ENCODE measurements at places on chromosomes 12 and 14. TPM values are rescaled to one million over a fixed set of nuclear protein-coding genes. Genes with fewer than 3 reads are reported as not detected.
A peak's percentile ranks its signal among the peaks of the same experiment; 100 is the strongest.

The VCPKMT gene
- 3.6 TPM for total RNA-seq

The TWF1 gene
- 167 TPM for total RNA-seq

The SRGAP1 gene
- total RNA-seq = 17.5 TPM

DNA sequence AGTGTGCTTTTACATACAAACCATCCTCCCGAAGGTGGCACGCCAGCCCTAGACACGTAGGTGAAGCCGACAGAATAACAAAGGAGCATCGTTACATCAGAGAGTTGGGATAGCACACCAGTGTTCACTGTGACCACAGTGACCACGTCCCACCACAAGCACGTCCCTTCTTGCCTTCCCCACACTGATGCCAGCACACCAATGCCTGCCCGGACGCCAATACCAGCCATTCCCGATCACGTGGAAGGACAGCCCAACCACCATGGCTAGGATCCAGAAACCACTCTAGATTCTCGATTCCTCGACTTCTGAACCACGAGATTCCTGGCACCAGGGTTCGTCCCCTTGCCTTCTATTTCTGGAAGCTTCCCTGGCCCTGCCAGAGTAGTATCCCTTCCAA, 48.0 kb upstream of the GPR68 start:
- no peaks in the 10 kb centered on the region for H3K4me1 ChIP-seq
- H3K36me3 ChIP-seq = no peaks in the 10 kb centered on the region

The KRT73 gene
- not detected for total RNA-seq

- H3K4me1 ChIP-seq = peaks cover 15% of the 10 kb centered on the region
- H3K4me3 ChIP-seq = no peak overlapping the region
- H3K27me3 ChIP-seq = no peaks in the 10 kb centered on the region
- H3K27ac ChIP-seq = no peak overlapping the region
- H3K36me3 ChIP-seq = no peaks in the 10 kb centered on the region
Observed at GRCh38 chr14:88998027-88998426, 173.6 kb downstream of the TTC8 start.

The MYH7 gene
- not detected for total RNA-seq

The NEUROD4 gene
- total RNA-seq = not detected

DNA sequence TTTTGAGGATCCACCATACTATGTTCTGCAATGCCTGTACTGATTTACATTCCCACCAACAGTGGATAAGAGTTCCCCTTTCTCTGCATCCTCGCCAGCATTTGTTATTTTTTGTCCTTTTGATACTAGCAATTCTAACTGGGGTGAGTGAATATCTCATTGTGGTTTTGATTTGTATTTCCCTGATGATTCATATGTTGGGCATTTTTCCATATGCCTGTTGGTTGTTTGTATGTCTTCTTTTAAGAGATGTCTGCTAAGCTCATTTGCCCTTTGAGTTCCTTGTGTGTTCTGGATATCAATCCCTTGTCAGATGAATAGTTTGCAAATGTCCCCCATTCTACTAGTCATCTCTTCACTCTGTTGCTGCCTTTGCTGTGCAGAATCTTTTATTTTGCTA, 49.0 kb upstream of the MSRB3 start:
- H3K27ac ChIP-seq = no peak overlapping the region
- H3K36me3 ChIP-seq = no peaks in the 10 kb centered on the region
- H3K4me1 ChIP-seq = no peaks in the 10 kb centered on the region
- H3K27me3 ChIP-seq = no peaks in the 10 kb centered on the region
- no peak overlapping the region for H3K4me3 ChIP-seq

The SLC2A13 gene
- 10.2 TPM for total RNA-seq

- H3K27ac ChIP-seq = no peak overlapping the region
- no peak overlapping the region for H3K4me3 ChIP-seq
- peaks cover 14% of the 10 kb centered on the region for H3K4me1 ChIP-seq
- DNase-seq = peak; percentile 36
- no peaks in the 10 kb centered on the region for H3K27me3 ChIP-seq
Observed at GRCh38 chr12:11717519-11717961, 68.1 kb downstream of the ETV6 start.

DNA sequence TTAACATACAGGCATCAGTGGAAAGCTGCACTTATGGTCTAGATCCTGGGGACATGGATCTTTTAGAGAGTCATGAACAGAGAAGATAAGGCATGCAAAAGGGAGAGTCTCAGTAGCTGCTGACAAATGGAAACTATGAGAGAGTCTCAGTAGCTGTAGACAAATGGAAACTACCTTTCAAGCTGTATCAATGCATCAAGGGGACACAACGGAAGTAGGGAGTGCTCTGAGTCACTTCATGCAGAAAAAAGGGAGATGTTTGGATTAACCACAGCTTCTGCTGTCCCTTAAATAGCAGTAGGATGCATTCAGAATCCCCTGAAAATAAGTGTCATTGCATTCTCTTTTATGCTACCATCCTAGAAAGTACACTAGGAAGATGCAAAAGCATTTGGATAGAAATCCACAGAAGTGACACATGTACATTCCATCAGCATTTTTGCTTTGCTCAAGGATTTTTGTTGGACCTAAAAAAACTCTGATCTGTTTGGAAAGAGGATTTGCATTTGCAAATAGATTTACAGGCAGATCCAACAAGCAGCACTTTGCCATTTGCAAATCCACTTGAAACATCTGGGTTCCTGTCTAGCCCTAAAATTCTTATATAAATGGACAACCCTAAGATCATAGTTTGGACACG, 227.5 kb upstream of the LMO3 start:
- no peak overlapping the region for H3K4me3 ChIP-seq
- H3K27me3 ChIP-seq = no peaks in the 10 kb centered on the region
- DNase-seq = no peak
- no peaks in the 10 kb centered on the region for H3K4me1 ChIP-seq
- no peaks in the 10 kb centered on the region for H3K36me3 ChIP-seq

- peak; percentile 39 for DNase-seq
- H3K27me3 ChIP-seq = no peaks in the 10 kb centered on the region
- no peaks in the 10 kb centered on the region for H3K36me3 ChIP-seq
- no peak overlapping the region for H3K27ac ChIP-seq
Observed at GRCh38 chr12:106767954-106768822, 6.3 kb upstream of the RIC8B start.

The KIF26A gene
- 2.0 TPM for total RNA-seq

DNA sequence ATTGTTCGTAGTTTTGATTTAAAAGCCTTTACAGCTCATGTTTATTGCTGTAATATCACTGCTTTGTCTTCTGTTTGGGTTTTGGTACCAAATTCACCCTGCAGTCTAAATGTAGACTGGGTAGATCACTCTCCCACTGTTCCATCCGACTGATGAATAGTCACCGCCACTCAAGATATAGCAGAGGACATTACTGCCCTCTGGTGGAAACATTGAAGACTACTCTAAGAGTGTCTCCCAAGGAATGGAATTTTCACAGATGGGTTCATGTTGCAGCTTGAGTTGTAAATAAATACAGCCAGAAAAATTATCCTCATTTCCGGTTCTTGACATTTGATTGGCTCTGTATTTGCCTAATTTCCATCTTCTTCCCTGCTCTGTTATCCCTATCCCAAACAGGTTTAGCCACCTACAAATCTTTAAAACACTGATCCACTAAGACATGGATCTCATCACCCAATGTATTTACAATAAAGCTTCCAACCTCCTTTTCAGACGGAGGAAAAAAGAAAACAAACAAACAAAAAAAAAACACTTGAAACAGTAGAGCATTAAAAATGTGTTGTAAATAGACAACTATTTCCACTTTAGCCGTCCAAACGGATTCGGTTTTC, 198.3 kb upstream of the CPNE8 start:
- no peak overlapping the region for H3K27ac ChIP-seq
- H3K4me1 ChIP-seq = no peaks in the 10 kb centered on the region
- no peaks in the 10 kb centered on the region for H3K27me3 ChIP-seq

GRCh38 chr12:132152953-132153352, 8.7 kb downstream of the NOC4L start:
- no peak for DNase-seq
- no peaks in the 10 kb centered on the region for H3K27me3 ChIP-seq
- no peak overlapping the region for H3K4me3 ChIP-seq
- no peaks in the 10 kb centered on the region for H3K4me1 ChIP-seq

GRCh38 chr12:32131666-32132065, 25.0 kb downstream of the BICD1 start:
- no peak overlapping the region for H3K27ac ChIP-seq
- H3K36me3 ChIP-seq = no peaks in the 10 kb centered on the region
- DNase-seq = no peak
- H3K4me3 ChIP-seq = no peak overlapping the region
- H3K4me1 ChIP-seq = no peaks in the 10 kb centered on the region

DNA sequence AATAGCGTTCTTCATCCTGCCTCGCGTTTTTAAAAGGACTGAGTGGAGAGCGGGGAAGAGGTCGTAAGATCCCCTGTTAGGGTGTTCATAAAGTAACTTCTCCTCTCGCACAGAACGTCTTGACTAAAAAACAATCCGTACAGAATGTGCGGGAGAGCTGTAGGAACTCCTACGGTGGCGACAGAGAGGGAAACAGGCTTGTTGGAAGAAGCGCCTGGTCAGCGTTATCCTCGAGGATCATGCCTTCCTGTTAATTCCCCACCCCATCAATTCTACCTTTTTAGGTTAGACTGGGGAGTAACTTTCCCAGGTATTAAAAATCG, 399 bp upstream of the WASHC4 start:
- no peaks in the 10 kb centered on the region for H3K27me3 ChIP-seq
- DNase-seq = peak; percentile 58
- H3K36me3 ChIP-seq = no peaks in the 10 kb centered on the region
- H3K4me3 ChIP-seq = peak overlapping the region; percentile 84
- H3K27ac ChIP-seq = peak overlapping the region; percentile 92
- no peaks in the 10 kb centered on the region for H3K4me1 ChIP-seq

DNA sequence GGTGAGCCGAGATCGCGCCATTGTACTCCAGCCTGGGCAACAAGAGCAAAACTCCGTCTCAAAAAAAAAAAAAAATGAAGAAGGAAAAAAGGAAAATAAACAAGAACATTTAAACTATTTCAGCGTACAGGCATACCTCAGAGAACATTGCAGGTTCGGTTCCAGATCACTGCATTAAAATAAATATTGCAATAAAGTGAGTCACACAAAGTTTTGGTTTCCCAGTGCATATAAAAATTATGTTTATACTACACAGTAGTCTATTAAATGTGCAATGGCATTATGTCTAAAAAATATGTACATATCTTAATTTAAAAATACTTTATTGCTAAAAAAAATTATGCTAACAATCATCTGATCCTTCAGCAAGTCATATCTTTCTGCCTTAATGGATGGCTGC, 53.5 kb upstream of the PLEKHG6 start:
- peaks cover 2% of the 10 kb centered on the region for H3K27me3 ChIP-seq
- H3K27ac ChIP-seq = no peak overlapping the region
- no peaks in the 10 kb centered on the region for H3K36me3 ChIP-seq
- H3K4me3 ChIP-seq = no peak overlapping the region
- H3K4me1 ChIP-seq = no peaks in the 10 kb centered on the region
- DNase-seq = no peak

DNA sequence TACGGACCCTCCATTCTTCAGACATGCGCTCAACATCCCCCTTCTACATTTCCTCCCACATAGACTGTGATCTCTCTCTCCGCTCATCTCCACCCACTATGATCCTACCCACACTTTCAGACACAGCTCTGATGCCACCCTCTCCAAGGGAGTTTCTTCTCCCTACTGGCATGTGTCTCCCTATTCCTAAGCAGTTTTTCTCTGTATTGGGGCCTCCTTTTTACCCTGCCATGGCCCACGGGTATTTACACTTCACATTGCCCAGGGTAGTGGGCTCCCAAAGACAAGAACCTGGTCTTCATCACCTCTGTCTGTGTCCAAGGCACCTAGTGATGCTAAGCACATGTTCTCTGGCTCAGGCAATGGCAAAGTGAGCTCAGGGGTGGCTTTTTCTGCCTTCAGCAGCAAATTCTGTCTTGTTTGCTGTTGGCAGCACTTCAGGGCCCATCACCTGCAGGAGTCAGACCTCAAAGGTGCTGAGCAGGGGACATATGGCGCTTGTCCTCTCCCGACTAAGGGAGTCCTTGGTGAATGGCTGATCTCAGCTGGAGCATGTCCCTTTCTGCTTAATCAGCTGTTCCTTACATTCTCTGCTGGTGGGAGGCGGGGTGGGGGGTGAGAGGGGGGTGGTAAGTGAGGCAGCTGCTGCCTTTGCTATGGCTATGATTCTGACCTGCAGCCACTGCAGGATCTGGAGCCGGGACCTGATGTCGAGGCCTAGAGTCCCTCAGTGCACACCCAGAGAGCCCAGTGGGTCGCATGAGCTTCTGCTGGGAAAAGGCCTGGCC, 256.8 kb downstream of the PCNX1 start:
- no peaks in the 10 kb centered on the region for H3K36me3 ChIP-seq
- H3K4me3 ChIP-seq = no peak overlapping the region
- DNase-seq = no peak
- H3K4me1 ChIP-seq = no peaks in the 10 kb centered on the region
- no peak overlapping the region for H3K27ac ChIP-seq

The GPR135 gene
- total RNA-seq = 3.0 TPM

The GXYLT1 gene
- 10.5 TPM for total RNA-seq

DNA sequence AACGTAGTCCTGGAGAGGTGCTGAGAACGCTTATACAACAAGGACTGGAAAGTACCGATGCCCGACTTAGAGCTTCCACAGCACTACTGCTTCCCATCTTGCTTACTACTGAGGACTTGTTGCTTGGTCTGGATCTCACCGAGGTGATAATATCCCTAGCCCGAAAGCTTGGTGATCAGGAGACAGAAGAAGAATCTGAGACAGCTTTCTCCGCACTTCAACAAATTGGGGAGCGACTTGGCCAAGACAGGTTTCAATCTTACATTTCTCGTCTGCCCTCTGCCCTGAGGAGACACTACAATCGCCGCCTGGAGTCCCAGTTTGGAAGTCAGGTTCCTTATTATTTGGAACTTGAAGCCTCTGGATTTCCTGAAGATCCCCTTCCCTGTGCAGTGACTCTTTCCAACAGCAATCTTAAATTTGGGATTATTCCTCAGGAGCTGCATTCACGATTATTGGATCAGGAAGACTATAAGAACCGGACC, 1.1 kb downstream of the TOGARAM1 start:
- peak overlapping the region; percentile 97 for H3K4me3 ChIP-seq
- H3K27me3 ChIP-seq = no peaks in the 10 kb centered on the region
- H3K36me3 ChIP-seq = no peaks in the 10 kb centered on the region
- peak overlapping the region; percentile 84 for H3K27ac ChIP-seq
- DNase-seq = no peak

The BCL2L14 gene
- total RNA-seq = not detected

GRCh38 chr12:76790564-76791552, 26.9 kb downstream of the ZDHHC17 start:
- H3K27ac ChIP-seq = no peak overlapping the region
- H3K4me3 ChIP-seq = no peak overlapping the region
- no peaks in the 10 kb centered on the region for H3K36me3 ChIP-seq
- no peaks in the 10 kb centered on the region for H3K27me3 ChIP-seq

DNA sequence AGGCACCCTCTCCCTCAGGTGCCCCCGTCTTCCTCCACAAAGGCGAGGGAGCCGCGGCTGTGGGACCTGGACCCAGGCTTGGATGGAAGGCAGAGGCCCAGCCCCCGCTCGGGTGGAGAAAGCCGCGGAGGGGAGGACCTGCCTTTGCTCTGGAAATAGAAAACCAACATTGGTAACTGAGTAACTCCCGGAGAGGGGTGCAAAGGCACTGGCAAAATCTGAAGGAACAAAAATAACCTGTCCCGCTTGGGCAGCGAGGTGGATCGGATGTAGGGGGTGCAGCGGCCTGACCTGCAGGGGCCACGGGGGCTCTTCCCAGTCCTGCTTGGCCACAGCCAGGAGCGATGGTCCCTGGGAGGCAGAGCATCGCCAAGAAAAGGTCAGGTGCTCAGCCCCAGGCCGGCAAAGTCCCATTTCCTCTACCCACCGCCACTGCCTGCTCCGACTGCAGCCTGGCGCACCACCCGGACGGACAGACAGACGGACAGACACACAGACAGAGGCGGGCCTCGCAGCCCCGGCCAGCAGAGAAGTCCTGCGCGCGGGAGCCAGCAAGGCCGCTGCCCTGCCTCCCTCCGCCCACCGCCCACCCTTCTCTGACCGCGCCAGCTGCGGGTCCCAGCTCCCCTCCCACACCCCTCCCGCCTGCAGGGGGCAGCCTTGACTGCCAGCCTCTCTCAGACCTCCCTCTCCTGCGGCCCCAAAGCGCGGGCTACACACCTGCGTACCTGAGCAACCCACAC, 21.4 kb upstream of the TMEM106C start:
- no peak for DNase-seq

All from fibroblast of lung (primary cell).